ENCODE measurements at places on chromosomes 3 and 15.
A peak's percentile ranks its signal among the peaks of the same experiment; 100 is the strongest.

DNA sequence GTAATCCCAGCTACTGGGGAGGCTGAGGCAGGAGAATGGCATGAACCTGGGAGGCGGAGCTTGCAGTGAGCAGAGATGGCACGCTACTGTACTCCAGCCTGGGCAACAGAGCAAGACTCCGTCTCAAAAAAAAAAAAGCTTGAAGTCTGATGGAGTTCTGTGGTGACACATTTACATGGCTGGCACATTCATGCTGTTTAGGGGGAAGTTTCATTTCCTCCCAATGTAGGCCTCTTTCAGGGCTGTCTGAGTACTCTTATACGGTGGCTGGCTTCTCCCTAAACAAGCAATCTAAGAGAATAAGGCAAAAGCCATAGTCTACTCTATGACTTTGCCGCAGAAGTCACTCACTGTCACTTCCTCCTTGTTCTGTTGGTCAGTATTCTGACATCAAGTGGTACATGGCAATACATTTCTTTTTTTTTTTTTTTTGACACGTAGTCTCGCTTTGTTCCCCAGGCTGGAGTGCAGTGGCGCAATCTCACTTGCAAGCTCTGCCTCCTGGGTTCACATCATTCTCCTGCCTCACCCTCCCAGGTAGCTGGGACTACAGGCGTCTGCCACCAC, 41.2 kb downstream of the OIP5 start:
- peak; percentile 12 for DNase-seq

- no peak for DNase-seq
Observed at GRCh38 chr3:193829781-193830180, 236.8 kb downstream of the OPA1 start.

GRCh38 chr3:127962937-127963336, 47.9 kb downstream of the KBTBD12 start:
- DNase-seq, result no peak

GRCh38 chr3:23550402-23550801, 255.4 kb upstream of the UBE2E1 start:
- DNase-seq, result no peak

DNA sequence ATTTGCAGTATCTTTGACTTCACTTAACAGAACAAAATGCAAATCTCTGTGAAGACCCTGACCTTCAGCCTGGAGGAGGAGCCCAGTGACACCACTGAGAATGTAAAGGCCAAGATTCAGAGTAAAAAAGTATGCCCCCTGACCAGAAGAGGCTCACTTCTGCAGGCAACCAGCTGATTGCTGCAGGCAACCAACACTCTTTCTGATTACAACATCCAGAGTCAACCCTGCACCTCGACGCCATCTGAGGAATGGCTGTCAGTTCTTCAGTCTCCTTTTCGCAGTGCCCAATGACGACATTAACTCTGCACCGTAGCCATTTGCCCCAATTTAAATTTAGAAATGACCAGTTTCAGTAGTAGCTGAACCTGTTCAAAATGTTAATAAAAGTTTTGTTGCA, 14.9 kb downstream of the ATP13A3 start:
- DNase-seq, result no peak

GRCh38 chr15:39752991-39753390, 29.6 kb downstream of the FSIP1 start:
- no peak for DNase-seq

DNA sequence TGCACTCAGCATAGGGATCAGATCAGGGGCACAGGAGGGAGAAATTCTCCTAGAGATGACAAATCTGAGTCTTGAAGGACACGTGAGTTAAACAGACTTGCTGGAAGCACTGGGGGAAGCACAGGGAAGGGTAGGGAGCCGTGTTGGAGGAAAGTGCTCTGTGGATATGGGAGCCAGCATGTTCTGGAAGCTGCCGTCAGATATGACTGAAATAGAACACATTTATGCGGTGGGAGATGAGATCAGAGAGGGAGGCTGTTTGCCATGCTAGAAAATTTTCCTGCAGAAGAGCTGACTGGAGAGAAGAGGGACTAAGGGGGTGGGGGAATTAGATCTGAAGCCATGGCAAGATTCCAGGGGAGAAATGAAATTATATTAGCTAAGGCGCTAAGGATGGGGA, 1.8 kb downstream of the TAMM41 start:
- no peak for DNase-seq

DNA sequence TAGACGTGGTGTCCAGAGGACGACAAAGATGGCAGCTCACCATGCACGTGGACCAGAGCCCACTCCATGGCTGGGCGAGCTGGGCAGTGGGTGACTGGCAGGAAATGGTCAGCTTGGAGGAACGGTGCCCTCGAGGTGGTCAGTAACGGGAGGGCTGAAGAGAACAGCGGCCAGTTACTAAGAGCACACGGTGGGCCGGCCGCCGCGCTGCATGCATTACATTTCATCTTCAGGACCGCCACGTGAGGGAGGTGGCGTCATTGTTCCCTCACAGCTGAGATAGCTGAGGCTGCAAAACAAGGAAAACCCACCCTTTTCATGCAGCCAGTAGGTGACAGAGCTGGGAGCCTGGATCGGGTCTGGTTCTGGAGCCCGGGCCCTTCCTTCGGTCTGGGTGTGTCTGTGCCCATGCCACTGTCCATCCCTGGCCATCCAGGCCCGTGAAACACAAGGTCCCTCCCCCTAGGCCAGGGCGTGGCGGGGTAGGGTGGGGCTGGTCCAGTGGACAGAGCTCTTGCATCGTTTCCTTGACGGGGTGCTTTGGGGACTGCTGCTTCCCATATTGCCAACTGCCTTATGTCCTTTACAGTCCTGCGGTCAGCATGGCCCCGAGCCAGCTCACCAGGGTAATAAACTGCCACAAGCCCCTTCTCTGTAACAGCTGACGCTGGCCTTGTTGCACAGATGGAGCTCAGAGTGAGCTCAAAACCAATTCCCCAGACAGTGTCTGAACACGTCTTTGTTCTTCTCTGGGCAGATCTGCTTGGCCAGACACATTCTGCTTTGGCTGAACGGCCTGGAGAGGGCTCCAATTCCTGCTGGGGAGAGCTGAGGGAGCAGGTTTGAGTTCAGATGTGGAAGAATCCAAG, 51.8 kb downstream of the RGMA start:
- DNase-seq, result no peak

DNA sequence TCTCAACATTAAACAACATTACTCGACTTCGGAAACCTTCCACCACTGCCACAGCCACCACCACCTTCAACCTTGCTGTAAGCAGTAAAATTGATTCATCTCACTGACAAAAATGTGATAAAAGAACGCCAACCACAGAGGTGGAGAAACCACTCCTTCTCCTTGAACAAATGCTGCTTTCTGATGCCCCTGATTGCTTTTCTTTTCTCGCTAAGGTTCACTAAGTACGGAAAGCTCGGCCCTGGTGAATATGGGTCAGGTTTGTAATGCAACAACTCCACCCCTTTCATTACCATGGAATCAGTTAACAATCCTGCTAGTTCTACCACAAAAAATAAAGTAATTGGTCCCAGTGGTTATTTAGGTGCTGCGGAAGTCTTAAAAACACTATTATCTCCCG, 44.9 kb downstream of the MEIS2 start:
- no peak for DNase-seq

- DNase-seq, result no peak
Observed at GRCh38 chr15:77859491-77860060, 217.9 kb downstream of the TBC1D2B start.

DNA sequence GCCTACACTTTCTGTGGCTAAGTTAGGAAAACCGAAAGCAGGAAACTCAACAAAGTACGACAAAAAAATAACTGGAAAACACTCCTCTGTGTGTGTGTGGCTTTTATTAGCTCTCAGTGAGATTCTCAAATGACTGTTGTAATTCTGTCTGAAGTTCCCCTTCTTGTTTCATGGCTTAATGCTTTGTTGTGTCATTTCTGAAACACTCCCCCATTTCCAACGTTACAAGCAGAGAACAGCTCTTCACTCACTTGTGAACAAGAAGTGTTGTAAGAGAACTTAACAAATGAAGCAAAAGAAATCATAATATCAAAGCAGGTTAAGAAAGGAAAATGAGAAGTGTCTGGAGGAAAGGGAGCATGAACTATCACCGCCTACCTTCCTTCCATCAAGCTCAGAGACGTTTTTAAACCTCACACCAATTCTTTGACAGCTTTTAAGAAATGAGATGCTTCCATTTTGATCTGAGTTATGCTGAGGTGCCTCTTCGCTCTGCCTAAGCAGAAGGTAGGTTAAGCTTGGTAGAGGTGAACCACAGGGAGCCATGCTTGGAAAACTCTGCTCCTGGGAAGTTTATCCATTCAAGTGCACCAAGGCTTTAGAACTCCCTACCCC, 12.4 kb upstream of the SEC62 start:
- DNase-seq, result no peak

DNA sequence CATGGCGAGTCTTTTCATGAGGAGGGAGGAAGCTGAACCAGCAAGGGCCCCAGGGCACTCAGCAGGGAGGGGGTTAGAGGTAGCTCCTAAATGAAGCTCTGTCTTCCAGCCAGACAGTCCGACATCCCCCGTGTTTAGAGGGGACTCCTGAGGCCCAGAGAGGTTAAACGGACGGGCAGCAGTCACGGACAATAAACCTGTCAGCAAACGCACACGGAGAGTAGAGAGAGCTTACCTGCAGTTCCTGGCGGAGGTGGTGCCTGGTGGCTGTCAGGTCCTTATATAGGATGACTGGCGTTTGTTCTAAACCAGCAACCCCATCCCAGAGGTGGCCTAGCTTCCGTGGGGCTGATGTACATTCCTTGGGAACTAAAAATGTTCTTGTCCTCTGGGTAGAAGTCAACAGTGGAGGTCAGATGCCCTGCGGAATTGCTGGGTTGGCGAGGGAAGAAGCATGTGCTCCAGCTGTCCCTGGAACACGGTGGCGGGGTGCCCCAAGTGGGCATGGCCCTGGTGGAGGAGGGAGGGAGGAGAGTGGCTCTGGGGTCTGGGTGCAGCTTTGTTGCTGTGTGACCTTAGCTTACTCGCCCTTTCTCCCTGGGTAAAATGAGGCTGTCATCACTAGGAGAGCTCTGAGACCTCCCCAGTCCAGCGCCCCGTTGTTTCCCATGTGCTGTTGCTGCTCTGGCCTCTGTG, 2.1 kb downstream of the GHRL start:
- DNase-seq, result no peak

DNA sequence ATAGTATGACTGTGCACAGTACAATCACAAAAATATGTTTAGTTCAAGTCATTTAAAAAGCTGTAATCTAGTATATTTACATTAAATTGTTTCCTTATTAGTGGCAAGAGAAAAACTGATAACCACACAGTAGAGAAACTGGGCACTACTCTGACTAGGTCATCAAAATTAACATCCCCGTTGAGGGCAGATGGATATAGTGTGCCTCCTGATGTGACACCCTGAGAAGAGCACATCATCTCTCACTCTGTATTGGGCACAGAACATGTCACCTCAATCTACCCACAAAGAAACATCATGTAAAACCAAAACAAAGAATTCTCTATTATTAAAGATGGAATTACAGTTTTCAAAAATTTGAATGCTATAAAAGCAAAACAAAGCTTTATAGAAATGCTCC, 221.9 kb upstream of the NANOGP8 start:
- no peak for DNase-seq

- DNase-seq, result no peak
Observed at GRCh38 chr15:68830141-68830785, 9.6 kb upstream of the ANP32A start.

- no peak for DNase-seq
Observed at GRCh38 chr3:40143283-40144090, 166.0 kb upstream of the EIF1B start.

- DNase-seq, result no peak
Observed at GRCh38 chr15:73569361-73569760, 63.8 kb downstream of the NPTN start.

GRCh38 chr3:137761563-137762503, 2.3 kb upstream of the SOX14 start:
- no peak for DNase-seq

GRCh38 chr3:6491768-6492167, 369.1 kb upstream of the GRM7 start:
- DNase-seq, result no peak

GRCh38 chr15:66498501-66499386, 1.2 kb upstream of the SNAPC5 start:
- DNase-seq, result peak; percentile 40

DNA sequence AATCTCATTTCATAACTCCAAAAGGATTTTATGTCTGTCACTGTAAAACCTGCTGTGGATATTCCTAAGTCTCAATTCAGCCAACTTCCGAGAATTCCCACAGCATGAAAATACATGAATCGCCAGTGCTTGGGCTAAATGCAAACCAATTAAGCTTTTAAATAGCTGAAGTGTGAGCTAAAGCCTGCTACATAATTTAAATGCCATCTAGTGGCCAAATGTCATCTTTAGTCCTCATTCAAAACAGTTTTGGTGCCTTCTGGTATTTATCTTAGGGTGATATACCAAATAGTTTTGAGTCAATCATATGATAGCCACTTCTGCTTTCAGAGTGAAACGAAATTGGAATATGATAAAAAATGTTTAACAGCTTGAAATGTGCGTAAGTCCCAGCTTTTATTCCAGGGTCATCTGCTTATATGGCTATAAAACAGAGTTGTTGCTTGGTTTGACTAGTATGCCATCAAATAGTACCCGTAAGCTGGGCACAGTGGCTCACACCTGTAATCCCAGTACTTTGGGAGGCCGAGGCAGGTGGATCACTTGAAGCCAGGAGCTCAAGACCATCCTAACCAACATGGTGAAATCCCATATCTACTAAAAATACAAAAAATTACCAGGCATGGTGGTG, 41.8 kb upstream of the CCNL1 start:
- no peak for DNase-seq

GRCh38 chr15:80934761-80935221, 54.8 kb downstream of the MESD start:
- no peak for DNase-seq

- no peak for DNase-seq
Observed at GRCh38 chr3:158419820-158420653, 151.0 kb upstream of the MLF1 start.

DNA sequence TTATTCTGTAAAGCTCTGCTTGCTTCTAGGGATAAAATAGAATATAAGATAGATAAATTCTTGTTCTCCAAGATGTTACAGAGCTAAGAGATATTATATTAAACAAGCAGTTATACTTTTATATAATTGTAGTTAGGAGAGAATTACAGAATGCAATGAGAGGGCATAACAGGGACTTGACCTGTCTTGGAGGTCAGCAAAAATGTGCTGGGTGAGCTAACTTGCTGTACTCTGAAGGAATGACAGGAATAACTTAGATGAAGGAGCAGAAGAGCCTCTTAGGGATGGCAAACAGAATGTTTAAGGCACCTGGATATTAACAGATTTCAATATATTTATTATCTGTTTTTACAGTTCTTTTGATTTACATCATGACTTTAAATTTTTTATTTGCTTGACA, 33.2 kb downstream of the ZNF654 start:
- DNase-seq, result no peak

GRCh38 chr15:45904019-45904418, 269.2 kb downstream of the SQOR start:
- no peak for DNase-seq

DNA sequence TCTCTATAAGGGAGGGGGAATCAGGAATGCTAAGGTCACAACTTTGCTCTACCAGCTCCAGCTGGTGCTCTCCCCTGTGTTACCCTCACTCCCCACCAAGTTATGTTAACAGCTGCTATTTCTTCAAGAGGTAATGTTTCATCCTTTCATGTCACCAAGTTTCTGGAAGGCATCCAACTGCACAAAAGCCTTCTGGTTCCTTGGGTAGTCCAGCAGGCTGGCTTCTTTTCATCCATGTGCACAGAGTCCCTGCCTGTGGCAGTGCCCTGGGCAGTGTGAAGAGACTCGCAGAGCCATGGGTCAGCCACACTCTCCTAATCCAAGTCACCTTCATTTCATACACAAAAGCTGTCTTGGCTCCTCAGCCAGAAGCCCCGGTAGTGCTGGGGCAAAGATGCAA, 737.5 kb upstream of the LMCD1 start:
- no peak for DNase-seq

Data from stimulated activated CD8-positive, alpha-beta memory T cell treated with anti-CD3 and anti-CD28 coated beads, Interleukin-4, amount 100 ng/mL, for 48 hours (primary cell).